ENCODE measurements at places on chromosomes 1 and 21.
A peak's percentile ranks its signal among the peaks of the same experiment; 100 is the strongest.

- peak; percentile 82 for DNase-seq
Observed at GRCh38 chr1:42456010-42456753, at the start of the genes PPCS and ZMYND12. Gene PPCS, plus strand, starts transcription at chr1:42456543. Its CDS starts 23 bp downstream, at chr1:42456566. Gene ZMYND12, minus strand, starts transcription at chr1:42456022. Its CDS starts 25 bp downstream, at chr1:42455997.

DNA sequence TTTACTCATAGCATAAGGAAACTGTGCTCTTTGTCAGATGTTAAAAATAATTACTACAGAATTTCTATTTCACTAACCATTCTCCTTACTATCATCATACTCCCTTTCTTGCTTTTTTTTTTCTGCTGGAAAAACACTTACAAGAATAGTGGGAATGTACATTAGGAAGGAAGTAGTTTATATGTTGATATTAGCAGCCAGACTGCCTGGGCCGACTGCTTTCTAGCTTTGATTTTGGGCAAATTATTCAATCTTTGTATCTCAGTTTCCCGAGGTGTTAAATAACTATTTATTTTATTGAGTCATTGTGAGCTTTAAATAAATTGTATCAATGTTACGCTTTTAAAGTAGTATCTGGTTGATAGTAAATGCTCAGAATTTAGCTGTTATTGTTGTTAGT is 122.4 kb downstream of the USP25 start:
- DNase-seq: no peak

- no peak for DNase-seq
Observed at GRCh38 chr21:23131177-23131576, 2133.0 kb downstream of the NCAM2 start.

GRCh38 chr1:165851034-165851658 is 23.7 kb downstream of the UCK2 start:
- no peak for DNase-seq

- DNase-seq: no peak
Observed at GRCh38 chr1:171809834-171810233, 28.4 kb downstream of the METTL13 start.
